ENCODE measurements at places on chromosomes 3 and 15.
A peak's percentile ranks its signal among the peaks of the same experiment; 100 is the strongest.

- no peak for DNase-seq
Measured at GRCh38 chr3:100295089-100295488, 34.3 kb downstream of the TBC1D23 start.

GRCh38 chr15:76393614-76394013, 57.0 kb downstream of the ISL2 start:
- no peak for DNase-seq

DNA sequence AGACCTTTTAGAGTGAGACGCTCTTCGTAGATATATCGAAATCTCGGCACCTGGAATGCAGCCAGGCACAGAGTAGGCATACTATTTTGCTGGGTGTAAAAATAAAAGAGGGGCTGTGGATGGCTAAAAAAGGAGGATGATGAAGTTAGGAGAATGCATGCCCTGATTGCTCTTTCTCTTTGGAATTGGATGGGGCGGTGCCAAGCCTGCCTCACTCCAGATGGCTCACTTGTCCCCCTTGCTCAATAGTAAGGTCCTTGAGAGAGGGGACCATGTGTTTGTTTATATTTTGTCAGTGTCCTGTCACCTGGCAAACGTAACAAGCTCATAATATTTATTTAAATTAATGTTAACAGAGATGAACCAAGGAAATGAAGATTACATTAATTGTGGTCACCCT, 33.0 kb downstream of the SNRK start:
- DNase-seq = no peak

GRCh38 chr3:39668420-39668819, 141.0 kb upstream of the MYRIP start:
- DNase-seq = peak; percentile 12

- no peak for DNase-seq
Measured at GRCh38 chr3:106018102-106018501, 149.3 kb upstream of the CBLB start.

DNA sequence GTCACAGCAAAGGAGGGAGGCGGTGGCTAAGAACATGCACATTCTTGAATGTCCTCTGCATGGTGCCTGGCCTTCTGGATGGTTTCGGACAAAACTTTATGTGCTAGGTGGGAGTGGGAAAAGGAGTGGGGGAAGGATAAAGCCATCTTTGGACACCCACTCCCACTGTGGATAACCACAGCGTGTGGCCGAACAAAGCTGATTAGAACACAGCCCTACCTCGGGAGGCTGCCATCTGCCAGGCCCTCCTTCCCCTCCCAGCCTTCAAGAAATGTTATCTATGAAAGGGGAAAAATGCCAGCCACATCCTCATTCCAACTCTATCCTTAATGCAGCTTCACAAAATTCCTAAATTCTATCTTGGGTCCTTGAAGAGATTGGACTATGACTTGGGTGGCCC, 18.8 kb downstream of the AMOTL2 start:
- DNase-seq = no peak

- DNase-seq = no peak
Measured at GRCh38 chr15:59443341-59444072, 5.5 kb downstream of the FAM81A start.

- DNase-seq = peak; percentile 55
Measured at GRCh38 chr3:124639406-124640237, 90.6 kb upstream of the UMPS start.

DNA sequence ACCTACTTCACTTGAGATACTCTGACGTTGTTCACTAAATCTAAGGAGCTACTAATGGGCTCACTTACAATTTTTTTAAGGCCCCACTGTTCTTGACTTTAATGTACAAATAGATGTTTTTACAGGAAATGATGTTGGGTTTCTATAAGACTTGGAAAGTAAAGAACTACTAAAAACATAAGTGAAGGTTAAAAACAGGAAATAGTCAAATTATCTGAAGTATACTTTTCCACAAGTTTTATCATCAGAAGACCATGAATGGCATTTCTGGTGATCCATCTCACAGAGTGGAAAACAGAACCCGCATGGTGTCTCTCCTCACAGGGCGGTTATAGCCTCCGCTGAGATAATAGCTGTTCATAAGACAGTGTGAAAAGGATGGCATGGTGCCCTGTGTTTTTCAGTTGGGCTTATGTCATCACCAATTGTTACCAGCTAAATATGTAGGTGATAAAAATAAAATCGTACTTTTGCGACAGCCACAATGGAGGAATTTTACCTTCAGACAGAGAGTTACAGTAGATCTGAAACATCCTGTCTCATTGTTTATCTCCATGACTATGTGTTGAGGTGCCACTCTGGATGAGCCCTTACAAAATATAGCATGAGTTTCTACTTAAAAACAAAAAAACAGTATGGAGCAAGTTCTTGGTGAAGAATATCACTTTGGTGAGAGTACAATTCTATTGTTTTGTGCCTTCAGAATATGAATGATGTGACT, 462.4 kb downstream of the RAP2B start:
- peak; percentile 60 for DNase-seq

DNA sequence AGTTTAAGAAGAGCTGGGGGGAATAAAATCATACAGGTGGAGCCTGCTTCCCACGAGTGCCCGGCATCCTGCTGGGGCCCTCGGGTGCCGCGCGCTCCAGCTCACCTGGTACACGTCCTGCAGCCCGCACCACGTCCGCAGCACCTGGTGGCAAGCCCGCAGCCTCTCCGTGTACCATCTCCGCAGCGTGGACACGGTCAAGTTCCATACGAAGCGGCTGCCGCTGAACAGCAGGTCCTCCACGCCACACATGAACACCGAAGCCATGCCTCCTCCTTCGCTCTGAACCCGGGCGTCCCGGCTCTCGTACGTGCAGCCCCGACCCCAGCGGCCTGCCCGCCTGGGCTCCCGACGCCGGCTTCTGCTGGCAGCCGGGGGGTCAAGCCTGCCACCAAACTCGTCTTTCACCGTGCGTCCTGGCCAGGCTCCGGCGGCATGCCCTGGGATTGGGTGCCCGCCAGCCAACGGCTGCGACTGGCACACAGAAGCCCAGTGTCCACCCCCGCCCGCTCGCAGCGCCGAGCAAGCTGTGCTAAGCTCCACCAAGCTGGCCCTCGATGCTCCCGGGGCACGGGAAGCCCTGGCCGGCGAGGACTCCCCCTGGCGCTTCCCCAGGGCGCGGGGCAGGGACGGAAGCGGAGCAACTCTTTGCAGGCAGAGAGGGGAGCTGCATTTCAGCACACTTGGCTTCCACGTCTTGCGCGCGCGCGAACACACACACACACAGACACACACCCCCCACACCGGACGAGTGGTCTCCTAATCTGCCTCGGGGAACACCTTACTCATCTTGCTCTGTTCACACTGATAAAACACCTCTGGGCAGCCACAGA, at the start of gene FRMD4B:
TSS of gene FRMD4B (minus strand) at position 366 of the 833 bp plus-strand sequence. CDS start at position 267, 99 bp downstream.
- peak; percentile 9 for DNase-seq

GRCh38 chr15:82543160-82543559, 2.9 kb upstream of the RPS17 start:
- DNase-seq = no peak

DNA sequence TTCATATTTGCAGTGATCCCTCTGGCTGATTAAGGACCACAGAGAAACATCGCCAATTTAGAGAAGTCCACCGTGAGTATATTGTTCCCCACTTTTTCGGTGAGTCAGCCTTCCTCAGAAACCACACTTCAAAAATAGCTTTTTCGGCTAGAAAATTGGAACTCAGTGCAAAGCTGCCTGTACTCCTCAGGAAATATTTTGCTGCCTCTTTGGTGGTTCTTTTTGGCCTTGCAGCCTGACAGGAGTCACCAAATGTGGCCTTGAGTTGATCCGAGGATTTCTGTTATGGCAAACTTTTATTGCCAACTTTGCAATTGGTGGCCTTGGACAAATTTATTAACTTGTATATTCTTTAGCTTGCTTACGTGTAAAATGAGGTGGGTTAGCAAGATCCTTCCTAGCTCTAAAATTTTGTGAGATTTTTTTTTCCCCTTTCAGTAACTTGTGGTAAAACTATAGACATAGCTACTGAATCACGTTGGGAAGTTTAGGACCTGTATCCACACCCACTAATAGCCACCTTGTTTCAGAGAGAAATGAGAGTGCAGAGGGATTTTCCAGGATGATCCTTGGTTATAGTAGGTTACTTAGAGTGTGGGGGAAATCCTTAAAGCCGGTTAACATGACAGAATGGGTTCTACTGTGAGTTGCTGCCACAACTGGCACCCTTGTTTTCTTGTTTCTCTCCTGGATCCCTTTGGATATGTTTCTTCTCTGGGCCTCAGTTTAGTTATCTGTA, 9.9 kb downstream of the ARL6IP5 start:
- no peak for DNase-seq

DNA sequence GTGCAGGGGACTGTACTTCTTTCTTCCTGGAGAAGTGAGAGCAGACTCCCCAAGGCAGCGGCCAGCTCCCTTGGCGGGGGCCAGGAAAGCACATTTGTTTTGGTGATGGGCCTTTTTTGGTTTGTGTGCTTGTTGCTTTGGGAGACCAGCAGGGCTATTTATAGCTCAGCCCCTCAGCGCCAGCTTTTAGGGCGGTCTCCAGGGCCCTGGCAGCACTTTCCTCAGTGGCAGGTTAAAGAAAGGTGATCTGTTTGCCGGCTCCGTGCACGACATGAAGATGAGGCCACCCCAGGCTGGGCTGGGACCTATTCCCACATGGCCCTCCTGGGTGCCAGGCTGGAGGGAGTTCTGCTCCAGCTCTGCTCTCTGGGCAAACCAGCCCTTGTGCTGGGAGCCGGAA, 21.8 kb downstream of the SLC6A11 start:
- DNase-seq = no peak

DNA sequence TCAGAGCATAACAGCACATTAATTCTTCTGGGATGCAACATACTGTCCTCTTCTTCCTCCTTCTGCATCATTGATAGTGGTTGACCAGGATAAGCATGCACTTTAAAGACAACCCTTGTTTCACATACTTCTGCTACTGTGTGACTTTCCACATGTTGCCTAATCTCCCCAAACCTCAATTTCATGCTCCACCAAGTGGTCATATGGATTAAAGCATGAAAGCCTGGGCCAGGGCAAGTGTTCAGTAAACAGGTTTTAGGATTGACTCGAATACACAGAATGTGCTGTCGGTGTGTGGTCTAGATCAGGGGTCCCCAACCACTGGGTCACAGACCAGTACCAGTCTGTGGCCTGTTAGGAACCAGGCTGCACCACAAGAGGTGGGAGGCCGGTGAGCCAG, 22.5 kb upstream of the BFSP2 start:
- DNase-seq = no peak

DNA sequence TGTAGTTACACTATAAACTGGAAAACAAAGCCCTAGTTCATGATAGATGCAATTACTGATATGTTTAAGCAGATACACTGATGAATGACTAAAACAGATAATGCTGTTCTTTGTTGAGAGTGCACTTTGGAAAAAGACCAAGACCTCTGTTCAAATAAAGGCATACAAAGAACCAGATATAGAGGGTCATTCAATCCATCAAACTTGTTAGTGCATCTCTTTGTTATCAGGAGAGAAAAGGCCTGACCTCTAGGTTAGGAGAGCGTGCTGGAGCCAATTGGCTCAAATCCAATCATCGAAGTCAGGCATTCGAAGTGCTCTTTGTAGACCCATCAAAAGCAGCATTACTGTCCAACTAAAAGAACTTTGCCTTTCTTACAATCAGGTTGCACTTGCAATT, 124.2 kb downstream of the TFG start:
- no peak for DNase-seq

- DNase-seq = no peak
Measured at GRCh38 chr3:64971602-64972001, 283.8 kb upstream of the ADAMTS9 start.

GRCh38 chr3:62134061-62134496, 239.3 kb downstream of the FEZF2 start:
- no peak for DNase-seq

DNA sequence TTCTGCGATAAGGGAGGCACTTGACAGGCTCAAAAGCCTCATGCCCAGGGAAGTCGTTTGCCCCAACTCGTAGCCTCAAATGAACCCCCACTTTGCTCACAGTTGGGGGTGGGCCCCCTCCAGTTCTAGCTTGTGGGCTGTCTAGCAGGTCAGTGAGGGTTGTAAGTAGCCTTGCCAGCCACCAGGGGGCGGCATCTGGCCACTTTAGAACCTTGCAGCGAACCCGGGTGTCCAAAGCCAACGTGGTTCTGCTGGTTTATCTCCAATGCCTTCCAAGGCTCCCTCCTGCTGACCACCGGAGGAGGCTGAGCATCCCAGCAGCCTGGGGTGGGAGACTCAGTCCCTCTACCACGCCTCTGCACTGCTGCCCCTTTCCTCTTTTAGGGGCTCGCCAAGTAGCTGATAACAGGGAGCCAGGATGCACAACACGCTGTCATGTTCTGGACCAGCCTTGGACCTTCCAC, 9.2 kb upstream of the RBSN start:
- DNase-seq = peak; percentile 73

DNA sequence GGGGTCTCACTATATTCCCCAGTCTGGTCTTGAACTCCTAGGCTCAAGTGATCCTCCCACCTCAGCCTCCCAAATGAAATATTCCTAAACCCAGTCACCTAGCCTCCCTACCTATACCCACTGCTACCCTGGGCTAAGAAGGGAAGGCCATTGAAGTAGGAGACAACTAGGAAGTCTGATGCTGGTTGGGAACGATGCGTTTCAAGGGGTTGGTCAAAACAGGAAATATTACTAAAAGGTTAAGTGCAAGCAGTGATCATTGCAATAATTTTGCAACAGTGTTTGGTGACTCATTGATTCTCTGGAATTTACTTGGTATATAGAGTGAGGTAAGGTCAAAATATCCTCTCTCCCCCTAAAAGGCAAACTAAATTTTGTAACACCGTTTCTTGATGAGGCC, 4.6 kb upstream of the UQCRC1 start:
- DNase-seq = no peak

GRCh38 chr3:176951144-176951543, 246.1 kb downstream of the TBL1XR1 start:
- no peak for DNase-seq

- no peak for DNase-seq
Measured at GRCh38 chr15:26721232-26721967, 51.5 kb downstream of the GABRB3 start.

DNA sequence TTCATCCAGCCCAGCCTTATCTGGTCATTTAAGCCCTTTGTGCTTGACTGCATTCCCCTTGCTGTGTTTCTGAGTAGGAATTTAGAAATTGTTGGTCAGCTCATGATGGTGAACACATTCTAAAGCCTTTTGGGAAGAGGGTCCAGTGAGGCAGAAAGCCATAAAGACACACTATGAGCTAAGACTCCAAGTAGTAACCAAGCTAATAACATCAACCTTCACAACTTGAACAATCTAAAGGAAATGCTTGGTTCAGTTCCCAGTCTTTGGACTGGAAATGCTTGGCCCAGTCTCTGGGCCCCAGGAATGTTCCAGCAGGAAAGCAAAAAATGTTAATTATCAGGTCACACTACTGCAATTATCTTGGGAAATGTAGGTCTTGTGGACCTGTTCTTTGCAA, 7.7 kb downstream of the PLSCR1 start:
- no peak for DNase-seq

GRCh38 chr15:83954506-83954905, 281.1 kb upstream of the GOLGA6L4 start:
- no peak for DNase-seq

GRCh38 chr3:57949785-57950615, 58.2 kb upstream of the FLNB start:
- DNase-seq = no peak

All from CD4-positive, alpha-beta T cell treated with Interferon alpha-2 for 1 hour (primary cell).